ENCODE measurements at places on chromosomes 2 and 18. TPM values are rescaled to one million over a fixed set of nuclear protein-coding genes. Genes with fewer than 3 reads are reported as not detected.

The FBLN7 gene
- total RNA-seq: 4.5 TPM

The UGT1A8 gene
- total RNA-seq: not detected

The RNF103 gene
- 31.0 TPM for total RNA-seq

The PTPRN gene
- total RNA-seq: not detected

The FBXO11 gene
- 64.8 TPM for total RNA-seq

The MYOM1 gene
- total RNA-seq: 63.8 TPM

The HNMT gene
- total RNA-seq: 82.8 TPM

The SERPINB2 gene
- total RNA-seq: 2.0 TPM

The GNAL gene
- total RNA-seq: 15.5 TPM

The CNDP1 gene
- not detected for total RNA-seq

The GTF2A1L gene
- not detected for total RNA-seq

The TMEM37 gene
- 11.0 TPM for total RNA-seq

Measured in aorta (tissue), 5 donors.